CD4-positive, alpha-beta T cell treated with Interleukin-4 for 1 hour (primary cell): ENCODE measurements at places on chromosomes 11 and 22.

DNA sequence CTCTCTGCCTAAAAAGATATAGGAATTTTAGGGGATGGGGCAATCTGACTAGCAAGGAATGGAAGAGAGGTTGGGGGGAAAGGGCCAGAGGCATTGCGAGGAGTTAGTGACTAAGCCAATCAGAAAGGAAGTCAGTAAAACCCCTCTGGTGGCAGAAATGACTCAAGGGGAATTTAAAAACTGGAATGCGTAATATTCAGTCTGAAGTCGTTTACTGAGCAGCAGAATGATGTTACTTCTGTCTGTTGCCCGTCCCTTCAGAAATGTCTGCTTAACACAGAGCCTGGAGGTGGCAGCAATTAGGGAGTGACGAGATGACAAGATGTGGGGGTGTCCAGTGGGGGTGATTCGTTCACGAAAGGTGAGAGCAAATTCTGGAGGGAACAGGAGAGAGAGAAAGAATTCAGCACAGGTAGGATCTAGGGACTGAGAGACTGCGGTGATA is 107.7 kb upstream of the CLMP start:
- peak; percentile 16 for DNase-seq

DNA sequence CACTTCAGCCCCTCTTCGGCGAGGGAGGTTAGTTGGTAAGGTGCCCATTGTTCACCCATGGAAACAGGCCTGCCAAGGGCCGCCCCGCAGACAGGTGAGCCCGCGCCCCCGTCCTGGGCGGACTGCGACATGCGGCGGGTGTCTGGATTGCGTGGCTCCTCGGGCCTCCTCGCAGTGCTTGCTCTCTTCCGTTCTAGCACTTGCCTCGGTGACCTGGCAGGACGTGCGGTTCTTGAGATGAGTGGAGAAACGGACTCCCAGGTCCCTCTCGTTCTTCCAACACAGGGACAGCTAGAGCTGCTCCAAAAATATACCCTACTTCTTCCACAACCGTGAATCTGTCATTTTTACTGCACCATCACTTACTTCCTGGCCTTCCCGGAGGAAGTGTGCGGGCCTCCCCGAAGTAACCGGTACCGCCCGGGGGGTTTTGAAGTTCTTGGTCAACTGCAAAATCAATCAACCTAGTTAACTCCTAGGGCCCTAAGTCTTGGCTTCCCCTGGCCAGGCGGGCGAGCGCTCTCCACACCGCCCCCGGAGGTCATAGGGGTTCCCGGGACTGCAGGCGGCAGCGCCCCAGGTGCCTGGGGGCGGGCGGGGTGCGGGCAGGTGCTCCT is 745 bp upstream of the ZBTB44 start:
- DNase-seq, result peak; percentile 53

- no peak for DNase-seq
Observed at GRCh38 chr11:75147875-75148263, 3.0 kb upstream of the SLCO2B1 start.

GRCh38 chr11:71199226-71199820 is 53.1 kb downstream of the SHANK2 start:
- DNase-seq, result no peak

GRCh38 chr11:59261150-59261549 is 48.4 kb upstream of the MPEG1 start:
- no peak for DNase-seq

GRCh38 chr22:37676736-37677492 is 1.5 kb downstream of the LGALS1 start:
- DNase-seq, result peak; percentile 94

DNA sequence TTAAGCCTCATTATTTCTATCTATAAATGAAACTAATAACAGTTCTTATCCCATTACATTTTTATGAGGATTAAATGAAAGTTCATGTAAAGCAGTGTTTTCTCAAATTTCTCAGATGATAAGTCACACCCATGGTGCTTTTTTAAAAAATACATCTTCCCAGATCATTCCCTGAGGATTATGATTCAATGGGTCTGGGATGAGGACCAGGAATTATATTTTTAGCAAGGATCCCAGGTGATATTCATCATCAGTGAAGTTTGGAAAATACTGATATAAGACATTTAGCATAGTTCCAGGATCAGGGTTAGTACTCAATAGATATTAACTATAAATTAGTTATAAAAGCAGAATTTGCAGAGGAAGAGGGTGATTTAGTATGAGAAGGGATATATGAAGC is 89.1 kb downstream of the BBOX1 start:
- no peak for DNase-seq

DNA sequence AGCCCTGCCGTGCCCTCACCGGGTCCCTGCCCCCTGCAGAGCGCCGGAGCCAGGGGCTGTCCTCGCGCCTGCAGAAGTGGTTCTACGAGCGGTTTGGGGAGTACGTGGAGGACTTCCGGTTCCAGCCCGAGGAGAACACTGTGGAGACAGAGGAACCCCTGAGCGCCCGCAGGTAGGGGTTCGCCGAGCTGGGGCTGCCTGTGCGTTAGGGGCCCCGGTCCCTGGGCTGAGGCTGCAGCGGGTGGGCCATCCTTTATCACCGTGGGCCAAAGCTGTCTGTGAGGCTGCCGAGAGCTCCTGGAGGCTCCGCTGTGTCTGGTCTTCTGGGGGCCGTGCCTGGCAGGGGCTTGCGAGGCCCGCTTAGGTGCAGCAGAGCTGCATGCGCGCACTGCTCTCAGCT is 42.8 kb downstream of the GRAMD4 start:
- DNase-seq, result no peak

DNA sequence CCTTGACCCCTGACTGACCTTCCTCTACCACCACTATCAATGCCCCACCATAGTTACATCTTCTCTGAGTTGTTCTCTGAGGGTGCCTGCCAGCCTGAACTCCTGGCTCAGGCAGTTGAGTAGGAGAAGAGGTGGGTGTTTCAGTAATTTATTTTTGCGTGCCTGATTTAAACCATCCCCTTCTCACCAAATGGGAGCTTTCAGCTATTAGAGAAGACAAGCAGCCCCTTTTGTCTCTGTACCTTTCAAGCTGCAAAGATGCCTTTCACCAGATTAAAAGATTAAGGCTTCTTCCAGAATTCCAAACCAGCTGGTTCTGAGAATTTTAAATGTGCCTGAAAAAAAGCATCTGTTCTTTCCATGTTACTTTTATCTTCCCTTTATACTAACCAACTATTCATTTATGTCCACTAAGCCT is 223.8 kb downstream of the FAM76B start:
- DNase-seq, result no peak

DNA sequence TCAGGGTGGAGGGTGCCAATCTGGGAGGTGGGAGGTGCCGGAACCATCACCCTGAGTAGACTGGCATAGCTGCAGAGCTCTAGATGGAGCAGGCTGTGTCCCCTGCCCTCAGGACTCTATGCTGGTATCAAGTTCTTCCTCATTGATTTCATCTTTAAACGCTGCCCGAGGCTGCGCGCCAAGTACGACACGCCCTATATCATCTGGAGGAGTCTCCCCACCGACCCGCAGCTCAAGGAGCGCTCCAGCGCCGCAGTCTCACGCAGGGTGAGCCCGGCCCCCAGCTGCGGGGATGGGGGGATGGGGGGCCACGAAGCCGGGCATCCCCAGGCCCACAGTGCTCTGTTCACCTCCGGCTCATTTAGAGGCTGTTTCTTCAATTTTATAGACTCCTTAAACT is 52.5 kb downstream of the GRAMD4 start:
- DNase-seq, result no peak

GRCh38 chr22:24827296-24827695 is 21.3 kb downstream of the SGSM1 start:
- no peak for DNase-seq

DNA sequence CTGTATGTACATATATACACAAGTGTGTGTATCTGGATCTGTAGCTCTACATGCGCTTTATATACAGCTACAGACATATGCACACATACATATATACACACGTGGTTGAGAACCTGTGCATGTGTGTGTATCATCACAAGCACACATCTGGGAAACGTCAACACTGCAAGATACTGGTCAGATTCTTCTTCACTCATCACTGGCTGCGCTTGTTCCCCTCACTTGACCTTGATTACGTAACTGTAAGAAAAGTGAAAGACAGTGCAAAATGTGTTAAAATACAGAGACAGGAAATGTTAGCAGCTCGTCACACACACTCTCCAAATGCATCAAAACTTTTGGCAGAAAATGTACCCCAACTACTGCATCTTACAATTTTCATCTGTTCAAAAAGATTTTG is 51.9 kb upstream of the MN1 start:
- DNase-seq, result no peak

GRCh38 chr11:76839311-76839710 is 21.4 kb upstream of the ACER3 start:
- DNase-seq, result no peak

DNA sequence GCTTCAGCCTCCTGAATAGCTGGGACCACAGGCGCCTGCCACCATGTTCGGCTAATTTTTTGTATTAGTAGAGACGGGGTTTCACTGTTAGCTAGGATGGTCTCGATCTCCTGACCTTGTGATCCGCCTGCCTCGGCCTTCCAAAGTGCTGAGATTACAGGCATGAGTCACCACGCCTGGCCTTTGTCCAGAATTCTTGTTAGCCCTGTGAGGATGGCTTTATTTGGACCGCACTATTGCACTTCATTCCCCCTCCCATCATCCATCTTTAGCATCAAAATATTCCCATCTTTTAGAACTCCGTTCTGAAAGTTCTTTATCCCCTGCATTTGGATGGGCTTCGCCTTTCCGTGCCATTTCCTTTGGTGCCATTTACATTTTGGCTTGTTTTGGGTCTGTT is 2.6 kb downstream of the SAMM50 start:
- DNase-seq, result no peak

DNA sequence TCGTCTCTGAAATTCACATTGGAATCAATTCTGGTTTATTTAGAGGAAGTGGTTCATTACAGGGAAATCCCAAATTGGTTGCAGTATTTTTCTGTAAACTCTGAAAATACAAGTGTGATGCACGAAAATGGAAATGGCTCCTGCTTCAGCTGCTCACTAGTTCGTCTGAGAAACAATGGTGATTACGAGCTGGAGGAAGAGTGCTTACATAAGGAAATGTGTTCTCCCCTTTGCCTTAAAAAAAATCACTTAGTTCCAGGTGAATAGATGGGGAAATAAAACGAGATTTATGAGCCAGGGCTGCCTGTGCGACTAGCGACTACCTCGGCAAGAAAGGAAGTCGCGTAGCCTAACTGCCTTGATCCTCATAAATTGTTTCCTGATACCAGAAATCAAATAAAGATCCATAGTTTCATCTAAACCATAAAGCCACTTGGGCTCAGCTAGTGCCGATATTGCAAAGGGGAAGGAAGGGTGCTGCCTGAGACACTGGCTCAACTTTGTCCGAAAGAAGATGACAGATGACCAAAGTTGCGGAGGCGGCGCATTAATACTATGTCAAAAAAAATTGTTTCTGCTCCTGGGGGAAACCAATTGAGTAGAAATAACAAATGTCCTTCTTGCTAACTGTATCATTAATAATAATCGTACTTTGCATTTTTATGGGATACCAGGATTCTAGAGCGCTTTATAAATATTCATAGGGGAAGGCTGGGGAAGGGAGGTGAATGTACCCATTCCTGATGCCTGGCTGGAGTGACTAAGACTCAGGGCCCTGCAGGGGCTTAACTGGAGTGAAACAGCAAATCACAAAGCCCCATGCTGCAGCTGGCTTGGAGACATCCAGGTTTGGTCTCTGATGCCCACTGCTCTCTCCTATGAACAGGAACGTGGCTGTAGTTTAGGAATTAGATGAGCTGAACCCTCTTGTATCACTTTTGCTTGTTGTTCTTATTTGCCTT is 185.7 kb downstream of the BLID start:
- DNase-seq, result no peak

- no peak for DNase-seq
Observed at GRCh38 chr11:57781529-57781943, 19.9 kb downstream of the CTNND1 start.

GRCh38 chr11:61183645-61184044 is 19.7 kb upstream of the PGA3 start:
- no peak for DNase-seq

DNA sequence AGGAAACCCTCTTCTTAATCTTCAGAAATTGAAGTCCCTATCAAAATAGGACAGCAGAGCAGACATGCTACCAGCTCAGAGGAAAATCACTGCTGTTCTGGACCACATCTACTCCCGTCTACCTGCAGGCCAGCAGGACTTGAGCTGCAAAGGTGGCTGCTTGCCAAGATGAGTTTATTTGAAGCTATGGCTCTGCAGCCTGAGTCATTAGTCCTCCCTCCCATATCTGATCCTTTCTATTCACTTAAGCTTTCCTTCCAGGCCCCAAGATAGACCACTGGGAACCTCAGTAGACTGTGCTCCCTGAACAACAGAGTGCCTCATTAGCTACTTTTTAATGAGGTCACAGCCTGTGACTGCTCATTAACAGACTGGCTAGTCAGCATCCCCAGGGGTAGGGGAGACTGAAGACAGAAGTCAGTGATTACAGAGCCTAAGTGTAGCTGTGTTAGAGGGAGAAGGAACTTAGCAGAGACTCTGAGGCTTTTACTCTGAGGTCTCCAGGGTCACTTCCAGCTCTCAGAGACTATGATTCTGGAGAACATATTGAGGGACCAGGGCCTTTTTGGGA is 6.8 kb upstream of the OR10A2 start:
- no peak for DNase-seq

DNA sequence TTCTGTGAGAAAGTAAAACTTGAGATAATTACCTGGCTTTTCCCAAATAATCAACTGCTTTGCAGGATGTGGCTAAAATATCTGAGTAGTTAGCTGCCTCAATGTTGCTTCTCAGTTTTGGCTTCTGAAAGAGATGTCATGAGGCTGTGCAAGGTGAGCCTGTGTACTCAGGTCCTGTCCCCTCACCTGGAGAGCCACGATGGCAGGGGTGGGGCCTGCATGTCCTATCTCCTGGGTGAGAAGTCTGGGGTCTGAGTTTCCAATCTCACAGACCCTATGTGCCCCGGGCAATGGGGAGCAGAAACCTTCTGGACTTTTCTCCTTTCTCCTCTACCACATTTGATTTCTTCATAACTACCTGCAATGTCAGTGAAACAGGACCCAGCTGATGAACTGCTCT is 338.6 kb upstream of the B3GAT1 start:
- DNase-seq, result no peak

GRCh38 chr11:38476808-38477575 is 1879.0 kb upstream of the RAG2 start:
- no peak for DNase-seq

DNA sequence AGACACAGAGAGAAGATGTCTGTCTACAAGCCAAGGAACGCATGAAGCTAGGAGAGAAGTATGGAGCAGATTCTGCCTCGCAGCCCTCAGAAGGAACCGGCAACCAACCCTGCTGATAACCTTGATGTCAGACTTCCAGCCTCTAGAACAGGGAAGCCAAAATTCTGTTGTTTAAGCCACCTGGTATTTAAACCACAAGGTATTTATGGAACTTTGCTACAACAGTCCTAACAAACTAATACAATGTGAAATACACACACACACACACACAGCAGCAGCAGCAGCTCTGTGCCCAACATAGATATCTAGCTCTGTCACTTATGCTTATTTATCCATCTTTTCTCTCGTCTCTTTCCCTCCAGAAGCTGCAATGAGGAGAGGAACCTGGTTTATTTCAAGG is 400.0 kb downstream of the ETS1 start:
- no peak for DNase-seq

- no peak for DNase-seq
Observed at GRCh38 chr11:45428116-45428515, 142.0 kb upstream of the SYT13 start.

- no peak for DNase-seq
Observed at GRCh38 chr22:25027959-25028840, 75.7 kb downstream of the KIAA1671 start.

- DNase-seq, result no peak
Observed at GRCh38 chr22:22366537-22366936, 122.0 kb downstream of the VPREB1 start.
